M059J (cell line): ENCODE measurements at places on chromosomes 5 and 9. TPM values are rescaled to one million over a fixed set of nuclear protein-coding genes. Genes with fewer than 3 reads are reported as not detected.

CCL27 gene
- not detected in 2 replicates for total RNA-seq

CDH9 gene
- not detected in 2 replicates for total RNA-seq

CMBL gene
- 6.6 and 11.4 TPM in 2 replicates for total RNA-seq

SAPCD2 gene
- total RNA-seq = 11.8 and 28.5 TPM in 2 replicates

HAND1 gene
- total RNA-seq = not detected in 2 replicates

DNA sequence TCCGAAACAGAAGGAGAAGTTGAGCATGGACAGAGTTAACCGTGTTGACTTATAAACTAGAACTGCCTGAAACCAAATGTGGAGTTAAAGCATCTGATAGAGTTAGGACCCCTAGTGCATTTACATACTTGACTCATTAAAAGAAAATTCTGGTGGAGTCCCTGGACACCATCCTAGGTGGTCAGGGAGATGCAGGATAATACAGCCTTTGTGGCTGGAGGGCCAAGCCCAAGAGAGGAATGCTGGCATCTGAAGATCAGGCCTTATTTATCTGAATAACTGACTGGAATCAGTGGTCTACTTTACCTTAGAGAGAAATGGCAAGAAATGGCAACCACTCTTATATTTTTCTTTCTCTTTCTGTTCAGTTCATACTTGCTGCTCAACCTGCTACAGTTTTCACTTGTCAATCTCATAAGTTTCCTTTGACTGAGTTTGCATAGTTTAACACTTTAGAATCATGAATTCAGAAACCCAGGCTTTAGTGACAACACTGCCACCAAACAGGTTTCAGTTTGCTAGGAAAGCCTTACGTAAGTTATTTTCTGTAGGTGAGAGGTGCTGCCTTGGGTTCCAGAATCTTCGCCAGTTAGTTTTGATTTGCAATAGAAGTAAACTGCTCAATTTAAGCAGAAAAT, 10.2 kb downstream of the CMYA5 start:
- no peak for DNase-seq

DNA sequence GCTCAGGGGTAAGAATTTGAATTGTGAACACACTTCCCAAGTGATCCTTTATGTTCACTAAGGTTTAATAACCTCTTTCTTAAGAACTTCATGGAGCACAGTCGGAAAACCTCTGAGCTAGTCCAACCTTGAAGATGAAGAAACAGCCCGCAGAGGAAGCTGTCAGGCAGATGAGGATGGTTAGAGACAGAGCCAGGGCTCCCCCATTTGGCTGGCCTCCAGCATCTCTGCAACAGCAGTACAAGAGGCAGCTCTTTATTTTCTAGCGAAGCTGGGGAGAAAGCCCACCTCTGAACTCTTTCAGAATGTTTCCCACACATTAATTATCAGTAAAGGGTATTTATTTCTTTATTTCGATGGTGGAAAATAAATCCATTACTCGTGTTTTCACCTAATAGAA, 350.8 kb downstream of the DMRT2 start:
- DNase-seq = no peak

DNA sequence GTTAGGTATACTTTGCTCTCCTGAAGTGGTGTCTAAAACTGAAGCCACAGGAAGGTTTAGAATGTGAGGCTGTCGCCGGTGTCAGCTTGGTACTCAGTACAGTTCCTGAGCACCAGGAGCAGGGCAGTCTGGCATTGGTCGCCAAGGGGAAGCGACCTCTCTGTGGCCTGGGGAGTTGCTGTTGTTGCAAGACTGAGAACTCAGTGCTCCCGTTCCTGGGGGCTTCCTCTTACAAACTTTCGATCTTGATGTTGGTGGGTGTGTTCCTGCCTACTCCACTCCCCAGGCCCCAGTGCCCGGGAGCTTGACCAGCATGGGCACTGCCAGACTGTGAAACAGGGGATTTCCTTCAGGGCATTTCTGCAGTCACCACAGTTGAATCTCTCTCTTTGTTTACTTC, 52.4 kb upstream of the PPARGC1B start:
- no peak for DNase-seq

- DNase-seq = peak; percentile 69
Observed at GRCh38 chr9:92097997-92098482, 17.2 kb downstream of the SPTLC1 start.

- DNase-seq = peak; percentile 82
Observed at GRCh38 chr5:74040065-74040551, 414.1 kb downstream of the ARHGEF28 start.

- DNase-seq = no peak
Observed at GRCh38 chr5:172114875-172115422, 73.1 kb downstream of the STK10 start.

GRCh38 chr5:120817044-120817985, 353.2 kb downstream of the PRR16 start:
- DNase-seq = no peak

DNA sequence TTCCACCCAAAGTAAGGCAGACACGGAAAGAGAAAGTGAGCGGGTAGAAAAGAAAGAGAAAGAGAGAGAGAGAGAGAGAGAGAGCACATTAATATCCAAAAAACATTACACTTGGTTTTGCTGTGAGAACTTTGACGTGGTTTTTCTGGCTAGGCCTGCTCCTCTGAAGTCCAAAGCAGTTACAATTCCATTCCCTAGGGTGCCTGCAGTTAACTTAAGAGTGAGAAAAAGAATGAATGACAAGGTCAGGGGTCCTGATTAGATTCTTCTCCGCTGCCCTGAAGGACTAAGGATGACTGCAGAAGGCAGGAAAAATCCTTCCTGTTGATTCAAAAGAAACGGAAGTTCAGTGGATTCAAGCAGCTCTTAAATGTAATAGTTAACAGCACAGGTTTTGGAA, 589.8 kb downstream of the PRELID2 start:
- DNase-seq = peak; percentile 4

DNA sequence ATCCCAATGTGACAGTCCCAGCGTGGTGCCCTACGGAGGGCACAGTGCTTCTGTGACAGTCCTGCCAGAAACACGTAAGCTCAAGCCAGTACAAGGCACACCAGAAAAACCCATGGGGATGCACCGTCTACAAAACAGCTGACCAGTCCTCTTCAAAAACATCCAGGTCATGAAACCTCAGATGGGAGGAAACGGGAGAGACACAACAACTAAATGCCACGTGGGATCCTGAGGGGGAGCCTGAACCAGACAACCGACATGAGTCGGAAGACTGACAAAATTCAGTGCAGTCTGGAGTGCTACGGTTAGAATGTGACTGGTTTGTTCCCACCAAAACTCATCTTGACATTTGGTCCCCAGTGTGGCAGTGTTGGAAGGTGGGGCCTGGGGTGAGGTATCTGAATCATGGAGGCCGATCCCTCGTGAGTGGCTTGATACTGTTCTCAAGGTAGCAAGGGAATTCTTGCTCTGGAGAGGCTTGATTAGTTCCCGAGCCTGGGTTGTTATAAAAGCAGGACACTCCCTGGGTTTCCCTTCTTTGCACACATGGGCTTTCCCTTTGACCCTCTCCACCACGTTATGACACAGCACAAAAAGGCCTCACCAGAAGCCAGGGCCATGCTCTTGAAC, 55.4 kb downstream of the ADAMTS2 start:
- no peak for DNase-seq

DNA sequence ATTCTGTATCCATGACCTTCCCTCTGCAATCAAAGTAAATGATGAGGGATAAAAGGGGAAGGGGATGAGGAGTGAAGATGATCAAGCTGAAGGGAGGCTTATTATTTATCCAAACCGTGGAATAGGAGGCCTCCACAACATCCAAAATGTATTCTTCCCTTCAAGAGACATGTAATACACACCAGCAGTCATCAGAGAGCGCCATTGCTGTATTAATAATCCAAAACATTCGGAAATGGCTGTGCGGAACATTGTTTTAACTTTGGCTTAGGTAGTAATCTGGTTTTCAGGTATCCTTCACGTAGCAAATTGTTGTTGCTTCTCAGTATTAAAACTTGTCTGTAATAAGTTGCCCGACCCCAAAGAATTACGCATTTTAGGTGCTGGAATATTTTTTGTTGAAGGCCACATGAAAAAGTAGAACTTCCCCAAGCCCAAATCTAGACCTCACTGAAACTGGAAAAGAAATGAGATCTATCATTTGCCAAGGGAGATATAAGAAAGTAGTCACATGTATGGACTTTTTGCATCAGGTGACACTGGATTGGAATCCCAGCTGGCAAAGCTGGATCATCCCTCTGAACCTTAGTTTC, 2.6 kb upstream of the BOD1 start:
- peak; percentile 63 for DNase-seq

DNA sequence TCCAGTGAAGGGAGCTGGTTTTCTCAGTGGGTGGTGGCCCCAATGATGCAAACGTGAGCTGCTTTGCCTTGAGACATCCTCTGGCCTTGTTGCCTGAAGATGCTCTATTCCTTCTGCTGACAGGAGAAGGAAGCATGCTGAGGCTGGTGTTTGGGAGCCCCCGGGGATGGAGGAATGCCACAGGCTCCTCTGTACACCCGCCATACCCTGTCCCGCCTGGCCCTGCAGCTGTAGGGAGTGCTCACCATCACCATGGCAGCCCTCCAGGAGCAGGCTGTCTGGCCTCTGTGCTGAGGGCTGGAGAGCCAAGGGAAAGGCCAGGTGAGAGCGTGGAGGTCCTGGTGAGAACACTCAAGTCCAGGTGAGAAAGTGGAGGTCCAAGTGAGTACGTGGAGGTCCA, 134.4 kb downstream of the MRPL36 start:
- no peak for DNase-seq

- DNase-seq = no peak
Observed at GRCh38 chr9:93315118-93315517, 131.2 kb downstream of the WNK2 start.

GRCh38 chr9:75950998-75951397, 60.5 kb downstream of the PCSK5 start:
- DNase-seq = no peak

GRCh38 chr9:86183229-86184137, 76.0 kb downstream of the C9orf153 start:
- DNase-seq = peak; percentile 56

- no peak for DNase-seq
Observed at GRCh38 chr5:81265101-81265500, 32.0 kb downstream of the CKMT2 start.

GRCh38 chr5:91049800-91050199, 333.3 kb downstream of the ARRDC3 start:
- peak; percentile 60 for DNase-seq
